ENCODE measurements at places on chromosomes 4 and X. TPM values are rescaled to one million over a fixed set of nuclear protein-coding genes. Genes with fewer than 3 reads are reported as not detected.

The FAM53A gene
- total RNA-seq = 1.8 TPM

GRCh38 chr4:7210824-7211223 is 18.5 kb downstream of the SORCS2 start:
- no peaks in the 10 kb centered on the region for H3K4me1 ChIP-seq
- no peaks in the 10 kb centered on the region for H3K27me3 ChIP-seq
- DNase-seq = no peak
- H3K4me3 ChIP-seq = no peak overlapping the region
- no peak overlapping the region for H3K27ac ChIP-seq

GRCh38 chr4:32440391-32440790 is 1720.2 kb downstream of the PCDH7 start:
- H3K27me3 ChIP-seq = no peaks in the 10 kb centered on the region
- no peaks in the 10 kb centered on the region for H3K4me1 ChIP-seq
- H3K27ac ChIP-seq = no peak overlapping the region
- no peak for DNase-seq
- H3K36me3 ChIP-seq = no peaks in the 10 kb centered on the region

The SYNPO2 gene
- 0.35 TPM for total RNA-seq

- H3K4me1 ChIP-seq = no peaks in the 10 kb centered on the region
- no peaks in the 10 kb centered on the region for H3K27me3 ChIP-seq
- H3K4me3 ChIP-seq = no peak overlapping the region
- H3K27ac ChIP-seq = no peak overlapping the region
These were observed 965.3 kb downstream of the CCSER1 start for GRCh38 chr4:91092398-91092980.

The EMCN gene
- total RNA-seq = not detected
